ENCODE measurements at places on chromosomes 16 and 17.

GRCh38 chr16:52535076-52535475 is 11.9 kb downstream of the TOX3 start:
- no peak for DNase-seq

DNA sequence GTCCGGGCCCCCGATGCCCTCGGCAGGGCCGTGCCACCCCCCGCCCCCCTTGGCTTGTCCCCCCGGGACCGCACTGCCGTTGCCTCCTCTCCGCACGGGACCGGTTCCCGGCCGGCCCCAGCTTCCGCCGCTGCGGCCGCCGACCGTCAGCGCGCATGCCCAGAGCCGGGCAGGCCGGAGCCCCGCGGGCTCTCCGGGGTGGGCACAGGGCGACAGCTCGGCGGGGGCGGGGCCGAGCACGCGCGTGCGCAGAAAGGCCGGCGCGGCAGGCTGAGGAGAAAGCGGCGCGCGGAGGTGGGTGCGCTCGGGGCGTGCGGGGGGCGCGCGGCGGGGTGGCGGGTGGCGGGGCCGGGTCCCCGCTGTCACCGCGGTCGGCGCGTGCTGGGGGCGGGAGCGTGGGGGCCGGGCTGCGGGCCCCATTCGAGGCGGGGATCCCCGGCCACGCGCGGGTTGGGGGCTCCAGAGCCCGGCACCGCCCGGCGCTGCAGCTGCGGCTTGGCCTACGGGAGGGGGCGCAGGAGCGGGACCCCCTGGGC is at the start of gene TBC1D24:
TBC1D24 (plus strand) TSS at position 251 of the 536 bp plus-strand sequence. CDS start 21,022 bp downstream, outside the sequence.
- DNase-seq, result peak; percentile 66

- DNase-seq, result no peak
These were observed 4.1 kb upstream of the LCMT1 start for GRCh38 chr16:25107466-25107792.

DNA sequence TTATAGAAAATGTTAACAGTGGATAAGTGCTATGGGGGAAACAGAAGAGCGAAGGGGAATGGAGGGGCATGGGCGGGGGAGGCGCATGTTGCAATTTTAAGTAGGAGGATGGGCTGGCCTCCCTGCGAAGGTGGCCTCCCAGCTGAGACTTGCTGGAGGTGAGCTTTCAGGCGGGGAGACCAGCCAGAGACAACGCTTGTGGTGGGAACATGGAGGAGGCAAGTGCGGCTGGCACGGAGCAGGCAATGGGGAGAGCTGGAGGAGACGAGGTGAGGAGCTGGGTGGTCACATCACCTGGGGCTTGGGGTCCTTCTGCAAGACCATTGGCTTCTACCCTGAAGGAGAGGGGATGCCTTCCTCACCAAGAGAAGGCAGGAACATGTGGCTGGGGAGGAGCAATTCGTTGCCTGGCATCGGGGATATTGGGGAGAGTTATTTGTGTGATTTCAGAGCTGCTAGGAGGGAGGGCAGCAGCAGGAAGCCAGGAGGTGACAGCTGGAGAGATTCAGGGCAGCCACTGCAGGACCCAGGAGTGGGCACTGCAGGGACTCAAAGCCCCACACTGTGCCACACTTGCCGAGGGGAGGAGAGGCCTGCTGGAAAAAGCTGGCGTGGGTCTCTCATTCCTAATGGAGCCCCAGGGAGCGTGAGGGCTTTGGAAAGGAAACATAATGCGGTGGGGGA is 34.4 kb downstream of the PMFBP1 start:
- DNase-seq, result no peak

GRCh38 chr17:37527249-37527851 is 37.7 kb downstream of the DUSP14 start:
- DNase-seq, result no peak

- no peak for DNase-seq
These were observed 34.2 kb downstream of the BAIAP2 start for GRCh38 chr17:81069135-81069645.

All from stimulated activated CD8-positive, alpha-beta memory T cell treated with anti-CD3 and anti-CD28 coated beads, Interleukin-7, amount 100 ng/mL, for 24 hours (primary cell).